Omental fat pad (tissue), 4 donors: ENCODE measurements at places on chromosomes 12 and 14.

DNA sequence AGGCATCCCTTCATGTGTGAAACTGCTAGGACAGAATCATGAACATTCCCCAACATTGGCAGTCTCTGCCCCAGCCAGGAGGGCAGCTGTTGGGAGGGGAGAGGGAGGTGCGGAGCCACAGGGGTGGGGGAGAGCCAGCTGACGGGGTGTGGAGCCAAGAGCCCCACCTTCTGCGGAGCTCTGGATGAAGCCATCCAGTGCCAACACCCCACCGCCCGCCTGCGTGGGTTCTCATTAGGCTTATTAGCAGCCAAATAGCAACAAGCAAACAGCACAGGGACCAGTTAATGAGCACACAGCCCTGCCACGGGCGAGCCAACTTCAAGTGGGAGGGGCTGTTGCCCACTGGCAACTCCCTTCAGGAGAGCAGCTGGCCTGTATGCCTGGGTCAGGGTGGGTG, 12.1 kb downstream of the LTBP2 start:
- no peak for DNase-seq

GRCh38 chr12:61414470-61414869, 845.7 kb upstream of the USP15 start:
- DNase-seq: no peak

GRCh38 chr14:67421356-67422224, 9.6 kb upstream of the PLEK2 start:
- DNase-seq: no peak

GRCh38 chr14:87497301-87497700, 495.7 kb downstream of the GALC start:
- DNase-seq: no peak

DNA sequence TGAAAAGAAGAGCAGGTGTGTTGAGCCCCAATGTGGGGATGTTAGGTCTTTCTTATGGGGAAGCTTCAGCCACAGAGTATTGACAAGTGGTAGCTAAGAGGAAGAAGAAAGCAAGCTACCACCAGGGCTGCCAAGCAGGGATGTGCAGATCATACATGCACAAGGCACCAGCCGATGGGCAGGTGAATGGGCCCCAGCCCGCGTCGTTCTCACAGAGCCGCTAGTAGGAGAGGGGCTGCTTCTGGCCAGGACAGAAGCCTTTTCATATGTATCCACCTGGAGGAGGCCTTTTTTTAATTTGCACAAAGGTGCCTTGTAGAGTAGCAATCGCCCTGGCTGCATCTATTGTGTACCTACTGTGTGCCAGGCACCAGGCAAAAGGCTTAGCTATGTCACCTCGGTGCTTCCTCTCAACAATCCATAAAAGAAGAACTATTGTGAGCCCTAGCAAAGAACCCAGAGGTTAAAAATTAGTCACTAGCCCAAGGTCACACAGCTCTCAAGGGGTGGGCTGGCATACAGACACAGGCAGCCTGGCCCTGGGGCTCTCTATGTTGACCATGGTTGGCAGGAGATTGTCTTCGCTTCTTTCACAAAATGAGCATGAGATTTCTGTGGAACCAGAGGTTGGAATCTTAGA, 8.2 kb downstream of the NUAK1 start:
- DNase-seq: no peak

- no peak for DNase-seq
Observed at GRCh38 chr14:63435838-63436237, 107.3 kb downstream of the PPP2R5E start.

DNA sequence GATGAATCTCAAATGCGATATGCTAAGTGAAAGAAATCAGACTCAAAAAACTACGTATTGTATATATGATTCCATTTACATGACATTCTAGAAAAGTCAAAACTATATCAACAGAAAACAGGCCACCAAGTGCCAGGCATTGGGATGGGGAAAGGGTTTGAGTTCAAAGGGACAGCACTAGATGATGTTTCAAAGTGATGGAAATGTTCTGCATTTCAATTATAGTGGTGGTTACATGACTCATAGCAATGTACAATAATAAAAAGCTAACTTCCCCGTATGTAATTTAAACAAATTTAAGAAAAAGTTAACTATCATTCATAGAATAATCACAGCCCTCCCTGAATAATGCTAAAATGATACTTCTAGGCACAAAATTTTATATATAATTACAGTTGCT, 13.5 kb downstream of the HECTD1 start:
- DNase-seq: no peak

DNA sequence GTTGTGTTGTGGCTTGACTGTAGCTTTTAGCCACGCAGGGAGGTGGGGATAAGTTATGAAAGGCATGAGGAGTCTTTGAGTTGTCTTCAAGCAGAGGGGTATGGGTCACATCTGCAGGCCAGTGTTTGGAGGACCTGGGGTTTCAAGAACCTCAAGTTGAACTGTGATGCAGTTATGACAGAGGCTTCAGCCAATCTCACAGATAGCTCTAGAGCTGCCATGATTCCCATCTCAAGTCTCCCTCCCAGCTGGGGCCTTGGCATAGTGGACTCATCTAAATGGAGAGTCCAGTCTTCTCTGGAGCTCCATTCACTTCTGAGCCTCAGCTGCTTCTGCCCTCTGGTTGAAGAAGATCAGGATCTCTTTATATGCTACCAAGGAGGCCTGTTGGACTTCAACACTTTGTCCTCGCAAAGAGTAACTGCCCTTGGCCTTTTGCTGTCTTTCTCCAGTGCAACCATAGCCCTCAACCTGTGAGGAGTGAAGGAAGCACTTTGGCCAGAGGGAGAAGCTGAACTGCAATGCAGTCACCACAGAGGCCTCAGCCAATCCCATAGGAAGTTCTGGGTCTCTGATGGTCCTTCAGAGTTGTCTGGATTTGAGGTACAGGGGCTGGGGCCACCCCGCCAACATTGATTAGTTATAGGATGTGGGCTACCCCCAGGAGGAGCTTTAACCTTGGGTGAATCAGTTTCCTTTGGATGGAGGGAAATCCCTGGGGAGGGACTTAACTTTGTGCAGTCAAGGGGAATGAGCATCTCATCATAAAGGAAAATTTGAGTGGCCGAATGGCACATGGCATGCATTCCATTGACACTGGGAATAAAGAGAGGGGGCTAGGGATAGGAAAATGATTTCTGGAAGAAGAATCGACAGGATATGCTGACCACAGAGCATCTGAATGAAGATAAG, 230.5 kb downstream of the PCNX1 start:
- no peak for DNase-seq

DNA sequence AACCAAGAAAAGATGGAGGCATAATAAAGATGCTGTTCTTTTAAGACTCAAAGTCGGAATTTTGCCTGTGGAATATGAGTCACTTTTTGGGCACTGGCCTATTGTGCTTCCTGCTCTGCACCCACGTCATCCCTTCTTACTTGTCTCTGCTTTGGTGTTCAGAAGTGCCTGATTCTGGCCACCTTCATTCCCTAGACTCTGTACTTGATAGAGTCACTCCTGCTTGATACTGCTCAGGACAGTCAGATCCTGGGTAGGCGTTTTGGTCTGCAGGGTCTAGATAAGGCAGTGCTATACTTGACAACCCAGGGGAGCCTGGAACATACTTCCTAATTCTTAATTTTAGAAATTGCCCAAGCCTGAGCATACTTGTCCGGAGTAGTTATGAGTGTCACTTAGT, 1.9 kb downstream of the LRRK2 start:
- no peak for DNase-seq

- DNase-seq: no peak
Observed at GRCh38 chr12:88416786-88417185, 163.5 kb downstream of the KITLG start.

- no peak for DNase-seq
Observed at GRCh38 chr12:91367234-91367849, 184.7 kb upstream of the DCN start.

- DNase-seq: no peak
Observed at GRCh38 chr12:105357162-105357691, 26.7 kb downstream of the C12orf75 start.

DNA sequence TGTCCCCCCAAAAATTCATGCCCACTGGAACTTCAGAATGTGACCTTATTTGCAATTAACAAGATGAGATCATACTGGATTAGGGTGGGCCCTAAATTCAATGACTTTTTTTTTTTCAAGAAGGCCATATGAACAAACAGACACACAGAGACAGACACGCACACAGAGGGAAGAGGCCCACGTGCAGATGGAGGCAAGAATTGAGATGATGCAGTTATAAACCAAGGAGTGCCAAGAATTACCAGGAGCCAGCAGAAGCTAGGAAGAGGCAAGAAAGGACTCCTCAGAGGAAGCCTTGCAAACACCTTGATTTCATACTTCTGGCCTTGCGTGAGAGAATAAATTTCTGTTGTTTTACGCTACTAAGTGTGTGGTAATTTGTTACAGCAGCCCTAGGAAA, 33.4 kb downstream of the NELL2 start:
- DNase-seq: no peak

GRCh38 chr12:45298721-45299692, 83.1 kb downstream of the ANO6 start:
- DNase-seq: no peak

GRCh38 chr12:112792301-112792700, 753 bp downstream of the RPH3A start:
- DNase-seq: no peak

DNA sequence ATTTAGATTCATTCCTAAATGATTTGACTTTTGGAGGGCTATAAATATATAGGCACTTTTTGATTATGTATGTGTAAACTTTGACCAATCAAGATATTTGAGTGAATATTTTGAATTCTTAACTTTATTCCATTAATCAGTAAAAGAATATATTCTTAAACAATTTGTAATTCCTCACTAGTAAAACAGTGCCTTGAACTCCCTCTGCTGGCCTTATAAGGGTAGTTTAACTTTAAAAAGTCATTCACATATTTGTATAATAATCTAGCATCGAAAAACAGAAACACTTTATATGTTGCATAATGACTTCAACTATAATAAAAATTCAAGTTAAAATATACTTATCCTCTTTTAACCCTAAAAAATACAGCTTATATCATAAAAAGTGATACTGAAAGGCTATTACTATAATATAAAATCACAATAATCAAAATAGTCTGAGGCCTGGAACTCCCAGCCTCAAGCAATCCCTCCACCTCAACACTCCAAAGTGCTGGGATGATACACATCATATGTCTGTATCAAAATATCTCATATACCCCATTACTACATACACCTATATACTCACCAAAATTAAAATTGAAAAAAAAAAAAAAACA, 31.2 kb downstream of the CCDC59 start:
- no peak for DNase-seq

DNA sequence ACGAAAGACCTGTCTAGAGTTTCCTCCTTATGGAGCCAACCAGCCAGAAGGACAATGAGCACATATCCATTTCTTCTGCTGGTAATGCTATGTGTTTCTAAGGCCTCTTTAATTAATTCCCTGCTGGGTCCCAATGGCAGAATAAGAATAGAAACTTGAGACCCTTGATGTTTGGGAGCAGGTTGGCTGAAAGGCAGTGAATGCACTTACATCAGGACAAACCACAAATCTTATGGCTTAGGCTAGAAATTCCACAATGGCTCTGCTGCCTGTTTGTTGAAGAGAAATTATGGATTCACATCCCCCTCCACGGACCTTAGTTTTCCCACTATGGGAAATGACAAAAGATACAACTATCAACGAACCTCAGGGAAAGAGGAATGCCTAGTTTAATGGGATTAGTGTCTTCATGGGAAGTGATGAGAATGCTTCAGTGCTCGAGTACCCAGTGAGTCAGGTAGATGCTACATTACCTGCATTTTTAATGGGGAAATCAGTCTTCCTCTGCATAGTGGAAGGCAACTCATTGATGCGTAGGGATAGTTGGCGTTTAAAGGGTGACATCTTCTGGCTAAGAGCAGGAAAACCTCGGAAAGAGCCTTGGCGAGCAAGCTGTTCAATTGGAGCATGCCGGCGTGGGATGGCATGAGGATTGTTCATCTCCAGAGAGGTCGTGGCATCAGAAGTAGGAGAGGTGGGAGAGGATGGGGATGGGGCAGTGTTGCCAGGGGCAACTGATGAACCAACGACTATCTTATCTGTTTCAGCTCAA, 46.5 kb downstream of the PAPLN start:
- no peak for DNase-seq

- no peak for DNase-seq
Observed at GRCh38 chr12:103755425-103755824, 85.6 kb downstream of the NT5DC3 start.
